ENCODE measurements at places on chromosomes 6 and 20. TPM values are rescaled to one million over a fixed set of nuclear protein-coding genes. Genes with fewer than 3 reads are reported as not detected.

DNA sequence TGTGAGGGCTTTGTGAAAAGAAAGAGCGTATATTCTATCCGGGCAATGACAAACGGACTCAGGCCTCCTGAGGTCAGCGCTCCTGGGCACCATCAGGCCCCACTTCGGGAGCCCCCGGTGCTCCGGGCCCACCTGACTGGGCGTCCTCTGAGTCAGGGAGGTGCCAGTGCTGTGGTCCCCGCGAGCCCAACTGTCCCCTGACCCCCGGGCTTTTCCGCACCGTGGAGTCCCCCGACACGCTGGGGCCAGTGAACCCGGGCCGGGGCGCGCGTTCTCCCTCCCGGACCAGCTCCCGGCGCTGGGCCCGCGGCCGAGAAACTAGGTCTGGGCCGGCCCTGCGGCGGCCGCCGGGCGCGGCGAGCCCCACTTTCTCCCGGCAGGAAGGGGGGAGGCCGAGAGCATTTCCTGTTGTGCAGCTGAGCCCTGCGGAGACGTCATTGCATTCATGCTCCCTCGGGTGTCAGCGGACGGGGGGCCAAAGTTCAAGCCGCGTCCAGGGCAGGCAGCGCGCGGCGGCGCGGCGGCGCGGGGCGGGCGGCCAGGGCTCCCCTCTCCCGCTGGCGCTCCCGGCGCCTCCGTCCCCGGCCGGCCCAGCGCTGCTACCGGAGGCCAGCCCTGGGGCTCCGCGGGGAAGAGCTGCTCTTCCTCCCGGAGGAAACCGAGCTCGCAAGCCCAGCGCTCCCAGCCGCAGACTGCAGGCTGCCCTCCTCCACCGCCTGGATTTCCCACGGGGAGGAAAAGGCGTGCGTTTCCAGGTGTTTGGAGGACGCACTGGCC is 18.3 kb downstream of the HIVEP2 start:
- DNase-seq, result peak; percentile 94

Gene PDE7B
- total RNA-seq, result 19.4 TPM

Gene TOX2
- total RNA-seq, result 1.7 TPM

GRCh38 chr6:119067091-119067490 is 11.4 kb downstream of the FAM184A start:
- DNase-seq, result no peak

- DNase-seq, result no peak
These were observed 6.4 kb upstream of the AIG1 start for GRCh38 chr6:143054329-143054728.

GRCh38 chr6:52964318-52964717 is 30.8 kb downstream of the GSTA4 start:
- no peak for DNase-seq

GRCh38 chr6:148890096-148890495 is 143.3 kb downstream of the UST start:
- no peak for DNase-seq

GRCh38 chr20:48052475-48052835 is 267.2 kb upstream of the SULF2 start:
- peak; percentile 47 for DNase-seq

Gene PAK5
- not detected for total RNA-seq

DNA sequence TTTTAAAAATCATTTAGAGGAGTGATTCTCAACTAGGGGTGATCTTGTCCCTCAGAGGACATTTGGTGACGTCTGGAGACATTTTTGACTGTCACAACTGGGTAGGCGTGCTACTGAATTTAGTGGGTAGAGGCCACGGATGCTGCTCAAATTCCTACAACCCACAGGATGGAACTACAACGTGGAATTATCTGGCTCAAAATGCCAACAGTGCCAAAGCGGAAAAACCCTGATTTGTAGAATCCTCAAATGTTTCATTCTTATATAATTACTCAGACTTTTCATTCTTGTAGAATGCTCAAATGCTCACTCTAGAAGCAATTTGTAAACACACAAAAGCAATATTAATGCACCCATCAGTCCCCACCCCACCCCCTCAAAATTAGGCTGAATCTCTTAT is 229.8 kb downstream of the ZMYND8 start:
- no peak for DNase-seq

GRCh38 chr6:169190144-169190584 is 63.5 kb downstream of the THBS2 start:
- DNase-seq, result no peak

- DNase-seq, result peak; percentile 17
These were observed at the start of gene IL20RA for GRCh38 chr6:137044366-137045221. Gene IL20RA, minus strand, starts transcription at chr6:137044965. Its CDS starts 237 bp downstream, at chr6:137044728.

DNA sequence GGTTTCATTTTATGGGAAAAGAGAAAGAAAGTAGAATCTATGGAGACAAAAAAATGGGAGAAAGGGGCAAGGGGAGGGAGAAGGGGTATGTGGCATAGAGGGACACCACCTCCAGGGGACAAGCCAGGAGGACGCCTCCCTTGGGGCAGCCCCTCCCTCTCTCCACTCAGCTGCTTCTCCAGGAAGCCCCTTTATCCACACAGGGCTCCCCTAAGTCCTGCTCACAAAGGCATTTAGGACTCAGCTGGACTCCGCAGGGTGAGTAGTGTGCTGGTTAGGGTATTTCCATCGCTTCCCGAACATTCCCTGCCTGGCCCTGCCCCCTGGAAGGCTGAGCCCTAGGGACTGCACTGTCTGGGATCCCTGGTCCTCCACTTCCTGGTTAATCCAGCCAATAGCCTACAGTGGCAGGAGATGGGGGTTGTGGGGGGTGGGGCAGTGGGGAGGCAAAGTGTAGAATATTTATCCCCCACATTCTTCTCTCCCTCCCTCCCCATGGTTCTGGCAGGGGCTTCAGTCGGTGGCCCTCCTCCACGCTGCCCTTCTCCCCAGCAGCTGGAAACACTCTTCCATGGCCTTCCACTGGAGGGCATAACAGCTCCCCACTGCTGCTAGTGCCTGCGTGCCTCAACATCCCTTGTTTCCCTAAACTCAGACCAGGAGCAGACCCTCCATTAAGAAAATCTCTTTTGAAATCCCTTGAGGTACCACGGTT is 84.8 kb downstream of the SNX5 start:
- no peak for DNase-seq

DNA sequence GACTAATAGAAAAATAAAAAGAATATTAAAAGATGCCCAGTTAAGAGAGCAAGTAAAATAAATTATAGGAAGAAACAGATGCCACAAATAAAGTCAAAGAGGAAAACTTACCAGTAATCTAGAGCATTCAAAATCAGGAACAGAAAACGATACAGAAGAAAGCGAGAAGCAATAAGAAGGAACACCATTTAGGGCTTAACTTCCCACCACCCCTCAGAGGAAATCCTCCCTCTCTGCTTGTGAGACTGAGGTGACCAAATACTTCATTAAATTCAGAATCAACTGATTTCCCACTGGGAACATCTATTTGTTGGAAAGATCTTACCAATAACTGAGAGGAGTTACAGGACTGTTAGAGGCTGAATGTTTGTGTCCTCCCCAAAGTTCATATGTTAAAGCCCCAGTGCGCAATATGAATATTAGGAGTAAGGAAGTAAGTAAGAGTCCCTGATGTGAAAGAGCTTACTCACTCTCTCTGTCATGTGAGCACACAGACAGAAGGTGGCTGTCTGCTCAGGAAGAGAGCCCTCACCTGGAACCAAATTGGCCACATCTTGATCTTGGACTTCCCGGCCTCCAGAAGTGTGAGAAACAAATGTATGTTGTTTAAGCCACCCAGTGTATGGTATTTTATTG is 19.5 kb downstream of the KATNA1 start:
- no peak for DNase-seq

Gene DPPA5
- total RNA-seq, result not detected

GRCh38 chr20:4663553-4663952 is 58.2 kb upstream of the PRND start:
- no peak for DNase-seq

DNA sequence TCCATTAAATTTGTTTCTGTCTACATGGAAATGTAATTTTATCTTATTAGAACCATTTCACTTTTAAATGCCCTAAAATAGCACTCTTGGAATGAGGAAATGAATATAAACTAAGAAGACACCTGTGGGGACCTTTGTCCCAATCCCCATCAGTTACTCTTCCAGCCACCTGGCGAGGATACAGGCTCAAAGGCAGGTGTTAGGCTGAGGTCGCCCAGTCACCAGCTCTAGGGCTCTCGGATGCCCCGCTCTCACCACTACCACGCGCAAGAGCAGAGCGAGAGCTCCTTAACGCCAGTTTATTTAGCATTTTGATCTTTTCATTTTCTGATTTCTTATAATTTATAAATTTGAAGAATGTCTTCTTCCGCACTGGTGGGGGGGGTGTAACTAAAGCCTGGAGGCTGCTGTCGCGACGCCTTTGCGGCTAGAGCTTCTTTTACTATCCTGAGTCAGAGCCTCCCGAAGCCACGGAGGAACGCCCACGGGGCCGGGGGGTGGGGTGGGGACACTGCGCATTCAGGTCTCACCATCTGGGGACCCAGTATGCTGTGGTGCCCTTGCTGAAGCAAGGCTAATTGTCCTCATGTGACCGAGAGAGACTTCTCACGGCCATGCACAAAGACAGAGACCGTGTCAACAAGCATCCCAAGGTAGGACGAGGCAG is 38.7 kb upstream of the AFDN start:
- no peak for DNase-seq

- DNase-seq, result no peak
These were observed 31.2 kb downstream of the SRSF3 start for GRCh38 chr6:36625158-36625919.

DNA sequence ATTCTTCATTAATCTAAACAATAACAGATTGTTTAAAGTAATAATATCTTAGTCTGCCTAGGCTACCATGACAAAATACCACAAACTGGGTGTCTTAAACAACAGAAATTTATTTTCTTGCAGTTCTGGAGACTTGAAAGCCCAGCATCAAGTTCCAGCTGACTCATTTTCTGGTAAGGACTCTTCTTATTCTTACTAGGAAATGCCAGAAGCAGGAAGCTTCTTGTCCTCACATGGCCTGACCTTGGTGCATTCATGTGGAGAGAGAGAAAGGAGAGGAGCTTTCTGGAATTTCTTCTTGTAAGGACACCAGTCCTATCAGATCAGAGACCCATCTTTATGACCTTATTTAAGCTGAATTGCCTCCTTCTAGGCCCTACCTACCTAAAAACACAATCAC is 110.5 kb downstream of the ANKRD60 start:
- no peak for DNase-seq

Gene SAPCD1
- total RNA-seq, result 1.6 TPM

- DNase-seq, result peak; percentile 24
These were observed 36.3 kb downstream of the VTA1 start for GRCh38 chr6:142183351-142183750.

DNA sequence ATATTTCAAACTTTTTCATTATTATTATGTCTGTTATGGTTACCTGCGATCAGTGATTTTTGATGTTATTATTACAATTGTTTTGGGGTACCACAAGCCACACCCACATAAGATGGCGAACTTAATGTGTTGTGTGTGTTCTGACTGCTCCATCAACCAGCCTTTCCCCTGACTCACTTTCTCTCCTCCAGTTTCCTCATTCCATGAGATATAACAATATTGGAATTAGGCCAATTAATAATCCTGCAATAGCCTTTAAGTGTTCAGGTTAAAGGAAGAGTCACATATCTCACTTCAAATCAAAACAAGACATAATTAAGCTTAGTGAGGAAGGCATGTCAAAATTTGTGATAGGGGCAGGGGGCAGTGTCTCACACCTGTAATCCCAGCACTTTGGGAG is 16.3 kb upstream of the POPDC3 start:
- DNase-seq, result no peak

DNA sequence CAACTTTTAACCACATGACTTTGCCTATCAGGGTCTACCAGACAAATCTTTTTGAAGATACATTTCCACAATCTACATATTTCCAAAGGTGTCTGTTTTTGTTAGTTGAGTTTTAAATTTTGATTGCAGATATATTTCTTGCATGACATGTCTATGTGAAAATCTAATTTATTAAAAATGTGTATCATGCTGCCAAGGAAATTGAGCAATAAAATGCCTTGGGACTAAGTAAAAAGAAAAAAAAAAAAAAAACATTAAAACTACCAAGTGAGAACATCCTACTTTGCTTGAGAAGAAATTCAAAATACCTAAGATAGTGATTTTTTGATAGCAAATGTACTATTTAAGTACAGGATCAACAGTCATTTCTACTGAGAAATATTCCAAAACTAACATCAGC is 17.7 kb downstream of the SLC17A5 start:
- DNase-seq, result no peak

Gene MYBL2
- 2.2 TPM for total RNA-seq

DNA sequence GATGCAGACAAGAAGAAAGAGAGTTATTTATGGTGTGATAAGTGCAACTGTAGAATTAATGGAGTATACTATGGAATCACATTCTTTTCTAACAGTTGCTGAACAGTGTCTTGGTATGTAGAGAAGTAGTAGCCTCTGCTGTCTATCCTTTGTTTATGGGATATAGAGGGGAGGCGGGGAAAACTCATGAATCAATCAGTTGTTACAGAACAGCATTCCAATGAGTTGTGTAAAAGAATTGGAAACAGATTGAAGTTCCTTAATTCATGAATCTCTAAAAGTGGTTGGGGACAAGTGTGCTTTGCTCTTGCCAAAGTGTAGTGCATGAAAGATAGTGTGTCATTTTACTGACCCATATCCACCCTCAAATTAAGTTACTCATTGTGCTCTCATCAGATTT is 77.7 kb downstream of the FLRT3 start:
- no peak for DNase-seq

Gene SNAP91
- total RNA-seq, result 0.22 TPM

GRCh38 chr20:63311833-63312243 is 18.9 kb downstream of the COL20A1 start:
- DNase-seq, result no peak

GRCh38 chr6:106163446-106163965 is 77.4 kb downstream of the PRDM1 start:
- peak; percentile 38 for DNase-seq

DNA sequence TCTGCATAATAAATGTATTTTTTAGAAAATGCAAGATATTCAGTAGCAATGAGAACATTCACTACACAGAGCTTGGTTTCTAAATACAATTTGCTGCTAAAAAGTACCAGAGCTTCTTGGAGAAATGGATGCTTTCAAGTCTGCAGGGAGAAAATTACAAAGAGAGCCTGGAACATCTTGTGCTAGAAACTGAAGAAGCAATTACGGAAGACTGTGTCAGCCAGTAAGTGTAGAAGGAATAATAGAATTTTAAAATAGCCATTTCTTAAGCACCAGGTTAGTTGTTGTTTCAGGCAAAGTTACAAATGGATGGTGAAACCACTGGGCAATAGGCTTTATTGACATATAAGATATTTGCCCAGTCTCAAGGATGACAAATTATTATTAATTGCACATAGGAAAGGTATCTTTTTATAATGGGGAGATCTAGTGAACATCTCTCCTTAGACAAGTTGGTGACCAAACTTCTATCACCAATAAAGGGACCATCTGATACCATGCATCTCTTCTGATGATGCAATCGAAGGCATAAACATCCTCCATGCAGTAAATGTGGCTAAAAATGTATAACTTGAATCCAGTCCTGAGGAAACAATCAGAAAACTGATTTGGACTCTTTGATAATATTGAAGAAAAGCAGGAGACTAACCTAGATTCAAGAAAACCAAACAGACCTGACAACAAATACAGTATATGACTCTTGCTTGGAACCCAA is 81.7 kb downstream of the ARHGAP18 start:
- no peak for DNase-seq

Gene TSBP1
- not detected for total RNA-seq

All from lung microvascular endothelial cell (primary cell).